ENCODE measurements at places on chromosomes 12 and 14.

DNA sequence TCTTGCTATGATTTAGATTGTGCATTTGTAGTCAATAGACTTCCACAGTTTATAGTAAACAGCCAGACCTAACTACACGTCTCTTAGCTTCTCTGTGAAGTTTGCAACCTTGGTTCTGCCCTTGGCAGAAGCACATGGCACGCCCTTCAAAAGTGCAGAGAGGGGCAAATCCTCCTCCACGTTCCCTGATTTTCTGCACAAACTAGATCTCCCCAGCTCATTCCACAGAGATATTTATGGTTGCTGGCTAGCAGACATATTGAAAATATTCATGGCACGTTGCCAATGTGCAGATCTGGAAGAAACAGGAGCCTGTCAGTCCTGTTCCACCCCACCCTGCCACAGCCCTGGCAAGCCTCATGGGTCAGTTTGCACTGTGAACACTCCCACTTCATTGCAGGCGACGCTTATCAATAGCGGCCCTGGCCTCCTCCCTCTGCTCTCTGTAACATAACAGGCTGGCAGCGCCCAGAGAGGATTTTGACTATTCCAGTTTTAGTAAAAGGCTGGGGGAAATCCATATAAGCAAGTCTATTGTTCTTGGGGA is 6.5 kb upstream of the LGALS3 start:
- DNase-seq = no peak

DNA sequence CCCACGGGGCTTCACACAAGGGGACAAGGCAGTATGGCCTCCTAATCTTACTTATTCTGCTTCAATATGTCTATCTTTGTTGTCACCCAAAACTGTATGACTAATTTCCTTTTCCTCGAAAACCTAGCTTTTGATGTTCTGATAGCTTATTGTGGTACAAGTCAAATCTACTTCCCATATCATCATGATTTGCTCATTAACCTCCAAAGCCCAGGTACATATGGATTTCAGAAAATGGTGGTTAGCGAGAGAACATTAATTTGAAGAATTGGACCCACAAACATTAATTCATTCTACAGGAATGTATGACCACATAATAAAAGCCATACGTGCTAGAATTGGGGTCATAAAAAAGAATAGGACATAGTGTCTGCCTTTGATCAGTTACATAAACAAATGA is 412.5 kb downstream of the CCDC91 start:
- DNase-seq = no peak

DNA sequence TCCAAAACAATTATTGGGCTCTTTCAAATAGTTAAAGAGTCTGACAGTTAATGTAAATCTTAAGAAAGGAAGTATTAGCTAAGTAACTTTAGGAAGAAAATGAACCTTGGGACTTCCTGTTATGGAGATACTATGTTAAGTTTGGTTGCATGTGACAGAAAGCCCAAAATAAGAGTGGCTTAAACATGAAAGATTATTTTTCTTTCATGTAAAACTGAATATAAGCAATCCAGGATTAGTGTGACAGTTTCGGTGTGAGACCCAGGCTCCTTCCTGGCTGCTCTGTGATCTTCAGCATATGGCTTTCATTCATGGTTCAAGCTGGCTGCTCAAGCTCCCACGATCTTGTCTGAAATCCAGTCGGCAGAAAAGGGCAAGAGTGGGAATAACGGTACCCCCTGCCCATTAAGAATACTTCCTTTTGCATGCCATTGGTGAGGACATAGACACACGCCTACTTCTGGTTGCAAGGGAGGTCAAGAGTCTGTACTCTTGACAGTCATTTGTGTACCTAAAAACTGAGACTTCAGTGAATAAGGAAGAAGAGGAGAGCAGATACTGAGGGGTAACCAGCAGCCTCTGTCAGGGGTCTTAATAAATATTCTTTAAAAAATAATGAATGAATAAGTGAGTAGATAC is 2.2 kb upstream of the RPAP3 start:
- no peak for DNase-seq

- no peak for DNase-seq
Measured at GRCh38 chr14:74685056-74685455, 27.8 kb downstream of the AREL1 start.

GRCh38 chr14:80003138-80003537 is 208.2 kb downstream of the DIO2 start:
- DNase-seq = peak; percentile 29

- no peak for DNase-seq
Measured at GRCh38 chr14:104597576-104597975, 7.0 kb downstream of the TMEM179 start.

GRCh38 chr12:57887631-57888408 is 41.3 kb upstream of the CTDSP2 start:
- peak; percentile 88 for DNase-seq

GRCh38 chr14:54105406-54105805 is 148.8 kb upstream of the BMP4 start:
- DNase-seq = peak; percentile 9

DNA sequence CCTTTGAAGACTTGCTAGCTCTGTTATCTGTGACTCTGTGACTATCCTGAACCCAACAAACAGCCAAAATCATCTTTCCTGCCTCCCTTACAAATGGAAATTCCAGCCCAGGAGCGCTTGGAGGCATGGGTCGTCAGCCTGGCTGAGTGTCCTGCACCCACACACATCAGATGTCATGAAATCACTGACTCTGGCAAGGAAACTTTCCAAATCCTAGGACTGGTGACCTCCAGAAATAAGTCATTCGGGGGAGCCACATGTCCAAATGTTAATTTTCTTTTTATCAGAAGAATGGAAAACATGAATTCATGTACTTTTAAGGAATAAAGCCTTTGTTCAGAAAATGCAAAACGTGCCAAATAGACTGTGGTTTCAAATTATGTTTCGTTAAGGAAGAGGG is 96.3 kb upstream of the EVL start:
- no peak for DNase-seq

- peak; percentile 61 for DNase-seq
Measured at GRCh38 chr12:111359231-111359913, 9.5 kb downstream of the PHETA1 start.
